ENCODE measurements at places on chromosomes 1 and 21.

GRCh38 chr1:155910621-155911121 lies 478 bp downstream of the RIT1 start:
- no peak for DNase-seq

GRCh38 chr1:193185901-193186731 lies at the start of gene B3GALT2:
Gene B3GALT2 (minus strand): TSS chr1:193186613. CDS start chr1:193181562, 5,051 bp downstream.
- DNase-seq: peak; percentile 47

DNA sequence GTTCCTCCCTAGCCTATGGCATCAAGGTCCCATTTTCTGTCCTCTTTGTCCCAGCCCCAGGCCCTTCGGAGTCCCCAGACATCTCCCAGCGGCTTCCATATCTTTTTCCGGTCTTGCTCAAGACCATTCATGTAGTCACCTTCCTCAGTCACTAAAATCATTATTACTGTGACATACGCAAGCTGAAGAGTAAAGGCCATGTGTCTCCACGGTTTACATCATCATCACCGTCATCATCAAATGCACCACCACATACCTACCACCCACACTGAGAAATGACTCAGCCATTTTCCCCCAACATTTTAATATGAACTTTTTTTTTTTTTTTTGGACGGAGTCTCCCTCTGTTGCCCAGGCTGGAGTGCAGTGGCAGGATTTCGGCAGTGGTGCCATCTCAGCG lies 43.4 kb downstream of the FHAD1 start:
- DNase-seq: peak; percentile 40

DNA sequence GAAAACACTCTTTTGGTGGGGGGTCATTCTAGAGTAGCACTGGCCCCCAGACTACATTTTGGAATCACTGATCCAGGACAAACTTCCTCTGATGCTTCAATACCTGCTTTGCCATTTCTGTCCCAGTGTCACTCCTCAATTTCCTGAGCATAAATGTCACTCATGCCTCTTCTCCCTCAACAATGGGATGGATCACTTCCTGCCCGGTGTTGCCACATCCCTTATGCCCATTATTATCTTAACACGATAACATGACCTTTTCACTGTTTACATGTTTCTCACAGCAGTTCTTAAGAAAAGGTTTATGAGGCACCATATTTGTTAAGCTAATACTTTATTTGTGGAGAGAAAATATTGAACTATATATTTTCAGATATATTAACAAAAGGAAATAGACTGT lies 3.9 kb upstream of the ITLN1 start:
- no peak for DNase-seq

DNA sequence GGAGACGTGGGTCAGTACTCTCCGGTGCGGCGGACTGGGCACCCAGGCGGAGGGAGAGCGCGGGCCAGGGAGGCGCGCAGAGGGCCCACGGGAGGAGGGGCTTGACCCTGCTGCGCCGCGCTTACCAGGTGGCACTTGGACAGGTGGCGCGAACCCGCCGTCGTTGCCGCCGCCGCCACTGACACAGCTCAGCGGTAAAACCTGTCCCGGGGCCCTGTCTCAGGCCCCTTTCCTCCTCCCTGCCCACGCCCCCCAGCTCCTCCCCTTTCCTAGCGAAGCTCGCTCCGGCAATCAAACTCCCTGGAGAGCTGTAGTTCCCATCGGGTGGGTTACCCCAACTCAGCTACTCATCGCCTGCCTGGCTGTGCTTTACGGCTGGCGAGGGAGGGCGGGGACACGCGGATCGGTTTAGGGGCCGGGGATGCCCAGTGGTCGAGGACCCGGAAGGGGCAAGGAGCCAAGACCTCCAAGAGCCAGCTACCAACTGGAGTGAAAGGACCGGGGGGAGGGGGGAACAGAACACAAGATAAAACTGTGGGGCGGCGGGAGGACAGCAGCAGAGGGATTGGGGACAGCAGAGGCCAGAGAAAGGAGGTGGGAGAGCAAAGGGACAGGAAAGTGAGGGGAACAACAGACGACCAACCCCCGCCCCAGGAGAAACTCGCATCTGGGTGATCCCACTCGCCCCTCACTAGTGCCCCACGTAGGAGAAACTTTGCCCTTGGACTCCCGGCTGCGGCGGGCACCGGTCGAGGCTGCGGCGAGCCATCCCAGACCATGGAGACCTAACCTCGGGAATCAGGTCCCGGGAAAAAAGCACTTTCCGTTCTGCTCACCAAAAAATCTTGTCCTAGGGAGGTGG lies 2.9 kb downstream of the GFI1 start:
- DNase-seq: no peak

- DNase-seq: peak; percentile 35
These were observed 3.6 kb downstream of the NIBAN1 start for GRCh38 chr1:184970691-184971161.

DNA sequence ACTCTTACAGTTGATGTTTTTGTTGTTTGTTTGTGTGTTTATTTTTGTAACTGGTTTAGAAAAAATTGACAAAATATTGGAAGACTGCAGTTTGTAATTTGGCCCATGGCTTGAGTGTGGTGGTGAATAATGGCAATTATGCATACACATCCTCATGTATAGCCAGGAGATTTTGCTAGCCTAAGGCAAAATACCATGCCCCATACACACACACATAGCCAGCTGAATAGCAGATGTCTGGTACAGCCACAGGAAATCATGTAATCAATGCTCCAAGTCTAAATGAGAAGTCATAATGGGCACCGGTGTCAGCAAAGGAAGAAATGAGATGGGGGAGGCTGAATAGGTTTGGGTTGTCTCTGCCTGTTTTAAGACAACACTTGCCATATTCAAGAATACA lies 135.2 kb upstream of the COA6 start:
- no peak for DNase-seq

DNA sequence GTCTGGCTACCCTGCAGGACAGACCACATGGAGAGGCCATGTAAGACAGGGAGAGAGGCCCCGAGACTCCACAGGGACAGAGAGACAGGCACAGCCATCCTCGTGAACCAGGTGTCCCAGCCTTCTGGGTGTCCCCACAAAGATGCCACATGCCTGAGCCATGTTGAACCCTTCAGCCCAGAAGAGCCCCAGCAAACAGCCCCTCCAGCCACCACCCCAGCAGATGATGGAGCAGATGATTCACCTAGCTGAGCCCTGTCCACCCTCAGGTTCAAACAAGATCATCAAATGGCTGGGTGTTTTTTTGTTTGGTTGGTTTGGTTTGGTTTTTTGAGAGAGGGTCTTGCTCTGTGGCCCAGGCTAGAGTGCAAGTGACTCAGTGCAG lies 78.7 kb downstream of the DHRS3 start:
- no peak for DNase-seq

DNA sequence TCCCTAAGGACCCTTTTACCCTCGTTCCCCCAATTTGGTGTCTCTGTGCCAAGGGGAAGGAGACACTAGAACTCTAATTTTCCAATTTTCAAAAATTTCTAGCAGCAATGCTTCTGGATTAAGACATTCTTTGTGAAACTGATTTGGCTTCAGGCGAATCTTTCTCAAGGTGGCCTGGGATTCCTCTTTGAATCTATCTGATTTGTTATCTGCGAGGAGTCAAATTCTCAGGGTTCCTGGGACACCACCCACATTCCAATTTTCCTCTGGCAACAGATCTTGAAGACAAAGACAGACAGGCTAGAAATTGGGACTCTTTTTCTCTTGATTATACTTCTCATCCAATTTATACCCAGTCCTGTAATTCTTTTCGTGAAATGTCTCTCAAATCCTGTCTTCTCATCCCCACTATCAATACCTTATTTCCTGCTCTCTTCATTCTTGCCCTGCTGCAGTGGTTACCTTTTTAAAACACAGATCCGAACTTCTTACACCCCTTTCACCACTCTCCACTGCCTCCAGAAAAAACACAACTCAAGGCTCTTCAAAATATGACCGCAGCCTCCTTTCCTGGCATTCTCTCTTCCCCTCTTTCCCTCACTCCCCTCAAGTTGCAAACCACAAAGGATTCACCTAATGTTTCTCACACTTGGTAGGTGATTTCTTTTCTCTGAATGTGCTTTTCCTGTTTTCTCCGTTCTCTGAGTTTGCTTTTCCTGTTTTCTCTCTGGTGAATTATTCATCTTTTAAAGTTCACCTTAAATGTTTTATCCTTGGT lies 2.7 kb upstream of the MPZL1 start:
- no peak for DNase-seq

DNA sequence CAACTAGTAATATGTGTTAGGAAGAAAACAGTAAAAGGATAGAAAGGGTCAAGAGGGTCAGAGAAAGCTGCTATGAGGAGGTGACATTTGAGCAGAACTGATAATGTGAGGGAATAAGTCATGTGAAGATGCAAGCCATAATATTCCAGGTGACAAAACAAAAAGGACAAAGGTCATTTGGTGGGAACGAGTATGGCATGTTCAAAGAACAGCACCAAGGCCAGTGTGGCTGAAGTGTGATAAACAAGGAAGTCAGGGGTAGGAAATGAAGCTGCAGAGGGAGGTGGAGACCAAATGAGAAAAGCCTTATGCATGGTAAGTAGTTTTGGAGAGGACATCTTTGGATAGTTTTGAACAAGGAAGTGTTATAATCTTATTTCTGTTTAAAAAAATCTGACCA lies 46.7 kb downstream of the LPGAT1 start:
- DNase-seq: no peak

DNA sequence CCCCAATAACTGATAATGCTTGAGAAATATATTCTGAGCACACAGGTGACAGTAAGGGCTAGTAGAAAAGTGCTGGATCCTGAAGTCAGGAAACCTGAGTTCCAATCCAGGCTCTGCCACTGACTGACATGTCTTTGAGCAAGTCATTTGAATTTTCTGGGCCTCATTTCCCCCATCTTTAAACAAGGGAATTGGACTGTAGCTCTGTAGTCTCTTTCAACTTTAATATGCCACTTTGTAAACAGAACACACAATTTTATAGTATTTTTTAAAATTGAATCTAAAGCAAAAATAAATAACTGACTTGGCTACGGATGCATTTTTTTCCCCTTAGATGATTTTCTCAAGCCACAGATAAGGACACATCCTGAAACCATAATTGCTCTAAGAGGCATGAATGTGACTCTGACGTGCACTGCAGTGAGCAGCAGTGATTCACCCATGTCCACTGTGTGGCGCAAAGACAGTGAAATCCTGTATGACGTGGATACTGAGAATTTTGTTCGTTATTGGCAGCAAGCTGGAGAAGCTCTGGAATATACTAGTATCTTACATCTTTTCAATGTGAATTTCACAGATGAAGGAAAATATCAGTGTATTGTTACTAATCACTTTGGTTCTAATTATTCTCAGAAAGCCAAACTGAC lies 37.0 kb downstream of the LRIG2 start:
- DNase-seq: peak; percentile 94

- peak; percentile 34 for DNase-seq
These were observed 162.4 kb downstream of the ZSCAN20 start for GRCh38 chr1:33634806-33635205.

DNA sequence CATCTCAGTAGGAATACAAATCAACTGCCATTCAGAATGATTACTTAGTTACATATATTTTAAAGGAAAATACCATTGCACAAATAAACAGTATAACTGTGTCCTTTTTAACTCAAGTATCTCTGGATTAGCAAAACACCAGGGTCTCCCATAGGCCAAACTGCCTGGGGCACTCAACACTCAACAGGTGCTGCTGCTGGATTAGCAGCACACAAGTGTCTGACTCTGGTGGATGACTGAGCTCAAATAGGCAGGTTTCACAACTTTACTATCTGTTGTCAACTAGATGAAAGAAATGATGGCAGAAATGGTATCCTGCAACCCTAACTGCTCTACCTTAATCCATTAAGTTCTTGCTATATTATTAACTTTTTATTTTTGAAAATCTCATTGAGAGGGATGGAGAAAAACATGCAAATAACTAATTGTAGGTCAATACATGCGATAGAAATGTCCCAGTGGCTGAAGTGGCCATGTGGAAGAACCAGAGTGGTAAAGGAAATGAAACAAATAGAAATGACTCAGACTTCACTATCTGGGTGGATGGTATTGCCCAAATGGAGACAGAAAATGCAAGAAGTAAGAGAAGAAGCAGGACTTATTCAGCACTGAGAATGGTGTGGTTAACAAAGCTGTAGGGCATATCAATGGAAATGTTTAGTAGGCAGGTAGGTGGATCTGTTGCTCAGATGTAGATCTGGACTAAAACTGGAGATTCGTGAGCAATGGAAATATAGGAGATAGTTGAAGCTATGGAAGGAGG lies 90.8 kb upstream of the CCDC190 start:
- DNase-seq: no peak

- peak; percentile 87 for DNase-seq
These were observed 5.1 kb downstream of the HSPB7 start for GRCh38 chr1:16012590-16013219.

GRCh38 chr1:10113501-10113900 lies 80.7 kb downstream of the UBE4B start:
- DNase-seq: no peak

GRCh38 chr1:77134359-77134758 lies 84.9 kb downstream of the PIGK start:
- DNase-seq: peak; percentile 23

GRCh38 chr1:28343405-28343804 lies 14.6 kb downstream of the MED18 start:
- peak; percentile 40 for DNase-seq

GRCh38 chr1:40818264-40818961 lies 34.8 kb downstream of the KCNQ4 start:
- DNase-seq: peak; percentile 4

DNA sequence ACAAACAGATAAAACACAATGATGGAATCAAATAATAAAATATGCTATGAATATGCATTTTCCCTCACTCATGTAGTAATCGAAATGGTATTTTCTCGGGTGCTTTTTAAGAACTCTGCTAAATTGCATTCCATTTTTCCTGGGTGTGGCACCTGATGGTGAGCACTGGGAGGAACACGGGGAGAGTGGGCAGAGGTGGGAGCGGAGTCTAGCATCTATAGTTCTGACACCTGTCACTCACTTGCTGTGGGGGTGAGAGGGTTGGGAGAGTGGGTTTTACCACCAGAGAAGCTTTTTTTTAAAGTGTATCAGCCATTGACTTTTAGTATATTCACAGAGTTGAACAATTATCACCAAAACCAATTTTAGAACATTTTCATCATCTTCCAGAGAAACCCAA lies 73.4 kb upstream of the PGBD5 start:
- DNase-seq: no peak

DNA sequence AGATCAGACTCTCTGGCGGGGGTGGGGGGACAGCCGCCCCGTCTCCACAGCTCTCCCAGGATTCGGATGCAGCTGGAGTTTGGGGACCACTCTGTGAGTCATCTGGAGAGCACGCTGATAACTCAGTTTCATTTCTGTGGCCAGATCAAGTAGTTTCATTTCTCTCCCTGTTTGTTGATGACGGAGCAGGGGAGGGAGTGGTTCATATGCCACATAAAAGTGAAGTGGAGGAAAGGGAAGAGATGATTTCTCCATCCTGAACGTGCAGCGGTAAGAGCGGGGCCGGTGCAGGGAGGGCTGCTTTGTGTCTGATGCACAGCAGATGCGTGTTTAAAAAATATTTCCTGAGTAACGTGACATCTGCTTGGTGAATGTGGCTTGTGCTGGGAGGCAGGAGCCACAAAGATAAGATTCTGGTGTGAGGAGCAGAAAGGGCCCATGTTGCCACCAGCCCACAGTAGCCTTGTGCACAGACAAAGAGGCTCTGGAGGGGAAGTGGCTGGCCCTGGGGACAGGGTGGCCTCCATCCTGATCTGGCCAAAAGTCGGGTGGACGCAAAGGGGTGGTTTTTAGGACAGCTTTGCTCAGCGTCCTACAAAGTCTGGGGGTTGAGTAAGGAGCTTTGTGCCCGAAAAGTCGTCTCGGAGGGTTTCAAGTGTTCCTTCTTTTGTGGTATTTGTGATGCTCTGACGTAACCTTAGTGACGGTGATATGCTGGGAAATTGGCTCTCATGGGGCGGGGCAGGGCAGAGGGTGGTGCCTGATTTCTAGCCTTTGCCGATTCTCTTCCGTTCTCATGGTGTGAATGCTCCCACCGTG lies at the start of gene MX2:
MX2 (plus strand) TSS at position 242 of the 819 bp plus-strand sequence. CDS start 14,880 bp downstream, outside the sequence.
- DNase-seq: peak; percentile 92

GRCh38 chr1:160579216-160579701 lies at the start of gene CD84:
Gene CD84 (minus strand): TSS chr1:160579496. CDS start chr1:160579437, 59 bp downstream.
- no peak for DNase-seq

All from AG10803 (cell line).